ENCODE measurements at places on chromosomes 12 and 14.

DNA sequence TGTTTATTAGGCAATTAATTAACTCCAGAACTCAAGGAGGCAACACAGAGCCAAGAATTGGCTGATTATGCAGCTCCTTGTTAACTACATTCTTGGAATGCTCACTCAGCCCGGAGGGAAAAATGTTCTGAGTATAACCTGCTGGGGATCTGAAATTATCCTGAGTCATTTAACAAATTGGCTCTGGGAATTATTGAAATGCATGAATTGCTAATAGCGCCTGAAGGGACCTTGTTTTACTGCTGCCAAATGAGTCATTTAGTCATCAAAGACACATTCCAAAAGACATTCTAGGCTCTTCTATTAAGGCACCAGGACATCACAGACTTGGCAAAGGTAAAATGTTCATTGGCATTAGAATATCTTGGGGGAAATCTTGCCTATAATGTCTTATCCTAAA is 13.0 kb downstream of the TMEM52B start:
- peak; percentile 87 for DNase-seq

DNA sequence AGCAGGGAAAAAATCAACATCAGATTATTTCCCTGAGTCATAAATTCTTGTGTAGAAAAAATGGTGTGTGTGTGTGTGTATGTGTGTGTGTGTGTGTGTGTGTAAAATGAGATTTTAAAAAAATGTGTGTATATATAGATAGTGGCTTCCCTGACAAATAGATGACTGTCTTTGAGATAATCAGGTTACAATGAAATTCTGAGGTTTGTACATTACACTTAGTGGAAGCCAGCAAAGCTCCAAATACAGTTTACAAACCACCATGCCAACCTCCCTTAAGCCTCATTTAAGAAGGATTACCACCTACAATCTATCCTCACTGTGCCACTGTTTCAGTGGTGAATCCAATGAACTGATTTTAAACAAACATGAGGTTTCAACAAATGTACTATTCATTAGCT is 93.8 kb downstream of the MED13L start:
- DNase-seq, result no peak

- no peak for DNase-seq
Observed at GRCh38 chr12:15679151-15679550, 110.0 kb downstream of the EPS8 start.

- DNase-seq, result no peak
Observed at GRCh38 chr12:77553976-77554619, 276.6 kb upstream of the NAV3 start.

DNA sequence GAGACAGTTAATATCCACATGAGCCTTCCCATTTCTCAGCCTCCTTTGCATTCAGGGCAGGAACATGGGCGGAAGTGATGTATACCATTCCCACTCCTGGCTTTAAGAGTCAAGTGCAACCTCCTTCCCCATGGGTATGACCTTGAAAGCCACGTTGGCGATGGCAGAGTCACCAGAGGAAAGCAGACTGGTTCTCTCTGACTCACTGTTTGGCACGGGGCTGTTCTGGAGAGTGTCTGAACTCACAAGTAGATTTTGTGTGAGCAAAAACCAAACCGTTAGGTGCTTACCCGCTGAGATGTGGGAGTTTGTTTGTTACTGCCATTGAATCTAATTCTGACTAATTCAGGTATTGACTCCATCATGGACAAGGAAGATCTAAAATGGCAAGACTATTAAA is 36.7 kb upstream of the PZP start:
- peak; percentile 85 for DNase-seq

GRCh38 chr14:92647797-92648279 is 100.6 kb downstream of the LGMN start:
- DNase-seq, result no peak

DNA sequence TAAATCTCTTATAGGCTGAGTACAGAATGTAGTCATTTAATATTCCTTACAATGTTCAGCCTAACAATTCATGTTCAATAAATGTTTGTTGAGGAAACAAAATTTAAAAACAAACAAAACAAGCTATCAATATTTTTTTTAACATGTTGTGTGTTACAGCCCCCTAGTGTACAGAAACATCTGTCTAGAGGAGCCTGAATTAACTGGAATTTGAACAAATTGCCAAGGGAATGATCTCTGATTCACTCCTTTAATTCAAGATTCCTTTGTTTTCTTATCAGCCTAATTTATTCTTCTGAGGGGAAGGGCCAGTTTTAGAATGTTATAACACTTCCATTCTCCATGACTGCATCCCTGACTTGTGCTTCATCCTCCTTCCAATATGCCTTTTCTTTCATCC is 127.2 kb downstream of the CMAS start:
- peak; percentile 24 for DNase-seq

GRCh38 chr12:68406134-68406576 is 74.0 kb upstream of the MDM1 start:
- peak; percentile 67 for DNase-seq

GRCh38 chr14:104292084-104292970 is 153.9 kb downstream of the KIF26A start:
- DNase-seq, result no peak

DNA sequence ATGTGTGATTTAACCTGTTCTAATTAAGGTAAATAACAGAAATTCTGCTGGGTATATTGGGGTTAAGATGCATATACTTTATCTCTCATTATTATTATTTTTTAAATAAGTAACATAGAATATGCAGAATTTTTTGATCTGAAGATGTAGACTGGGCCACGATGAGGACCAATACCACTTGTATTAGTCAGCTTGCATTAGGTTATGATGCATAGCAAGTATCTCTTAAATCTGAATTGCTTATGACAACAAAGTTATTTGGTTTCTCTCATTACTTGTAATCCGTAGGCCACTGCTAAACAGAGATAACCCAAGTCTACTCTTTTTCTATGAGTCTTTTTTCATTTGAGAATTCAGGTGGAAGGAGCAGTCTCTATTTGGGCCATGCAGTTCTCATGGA is 145.5 kb upstream of the NOVA1 start:
- DNase-seq, result no peak

GRCh38 chr12:89960011-89960507 is 251.4 kb upstream of the ATP2B1 start:
- DNase-seq, result peak; percentile 95

DNA sequence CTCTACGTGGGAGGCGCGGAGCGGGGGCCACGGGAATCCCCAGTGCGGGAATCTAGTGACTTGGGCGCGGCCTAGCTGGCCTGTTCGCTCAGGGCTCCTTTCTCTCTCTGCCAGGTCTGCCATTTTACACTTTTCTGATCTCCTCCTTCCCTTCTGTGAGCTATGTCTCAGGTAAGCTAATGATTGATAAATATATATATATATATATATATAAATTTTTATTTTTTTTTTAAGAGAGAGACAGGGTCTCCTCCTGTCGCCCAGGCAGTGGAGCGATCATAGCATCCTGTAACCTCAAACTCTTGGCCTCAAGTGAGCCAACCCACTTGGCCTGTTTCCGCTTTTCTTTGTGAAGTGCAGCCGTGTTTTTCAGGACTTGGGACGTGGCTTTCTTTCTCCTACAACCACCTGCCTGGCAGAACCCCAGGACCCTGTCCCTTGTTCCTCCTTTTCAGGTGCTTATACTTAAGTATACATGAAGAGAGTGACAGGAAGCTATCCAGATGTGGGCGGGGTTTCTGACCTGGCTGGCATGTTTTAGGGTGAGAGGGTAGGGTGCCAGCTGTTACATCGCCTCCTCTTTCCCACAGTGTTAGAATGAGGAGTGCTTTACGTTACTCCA is 547 bp downstream of the ZNF140 start:
- no peak for DNase-seq

DNA sequence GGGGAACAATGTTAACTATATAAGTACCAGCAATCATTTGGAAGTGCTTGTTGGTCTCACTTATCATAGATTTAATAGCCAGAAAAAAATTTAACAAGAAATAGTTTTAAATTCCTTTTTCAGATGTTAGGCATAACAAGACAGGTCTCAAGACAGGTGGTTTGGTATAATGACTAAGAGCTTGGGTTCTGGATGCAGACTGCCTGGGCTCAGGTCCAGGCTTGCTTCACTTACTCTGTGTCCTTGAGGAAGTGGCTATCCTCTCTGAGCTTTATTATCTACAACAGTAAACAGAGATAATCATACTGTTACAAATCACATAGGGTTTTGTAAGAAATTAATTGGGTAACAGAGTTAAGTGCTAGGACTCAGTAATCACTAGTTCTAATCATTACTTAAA is 338.0 kb upstream of the FLRT2 start:
- peak; percentile 77 for DNase-seq

GRCh38 chr12:3617565-3617964 is 126.6 kb downstream of the PRMT8 start:
- DNase-seq, result no peak

- peak; percentile 16 for DNase-seq
Observed at GRCh38 chr14:68349900-68350629, 442.8 kb downstream of the ZFP36L1 start.

DNA sequence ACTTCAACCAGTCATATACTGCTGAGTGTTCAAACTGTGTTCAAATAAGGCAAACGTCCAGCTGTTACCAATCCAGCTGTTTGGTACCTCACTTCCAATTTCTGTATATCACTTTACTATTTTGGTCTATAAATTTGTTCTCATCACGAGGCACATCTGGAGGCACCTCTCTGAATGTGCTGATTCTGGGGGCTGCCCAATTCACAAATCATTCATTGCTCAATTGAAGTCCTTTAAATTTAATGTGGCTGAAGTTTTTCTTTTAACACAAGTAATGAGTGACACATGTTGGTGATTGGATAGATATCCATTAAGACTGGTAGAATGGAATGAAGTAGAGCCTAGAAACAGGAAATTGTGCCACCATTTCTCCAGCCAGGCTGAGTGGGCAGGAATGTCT is 617.0 kb upstream of the TMEM132C start:
- no peak for DNase-seq

GRCh38 chr14:99063620-99064225 is 208.3 kb downstream of the BCL11B start:
- DNase-seq, result no peak

DNA sequence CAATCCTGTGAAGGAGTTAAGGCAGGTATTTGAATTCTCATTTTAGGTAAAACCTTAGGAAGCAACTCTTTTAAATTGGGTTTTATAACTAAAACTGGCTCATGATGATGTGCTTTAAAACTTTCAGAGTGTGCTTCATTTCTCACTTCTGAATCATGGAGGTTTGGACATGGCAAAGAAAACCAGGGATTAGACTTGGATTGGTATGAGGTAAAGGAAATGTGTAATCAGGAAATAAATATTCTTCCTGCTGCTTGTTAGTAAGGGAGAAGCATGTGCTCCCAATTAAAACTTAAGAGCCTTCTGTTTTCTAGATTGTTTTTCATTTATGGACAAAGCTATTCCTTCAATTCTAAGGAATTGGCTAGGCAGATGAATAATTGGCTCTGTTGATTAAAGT is 57.4 kb downstream of the FBXO33 start:
- DNase-seq, result peak; percentile 64

DNA sequence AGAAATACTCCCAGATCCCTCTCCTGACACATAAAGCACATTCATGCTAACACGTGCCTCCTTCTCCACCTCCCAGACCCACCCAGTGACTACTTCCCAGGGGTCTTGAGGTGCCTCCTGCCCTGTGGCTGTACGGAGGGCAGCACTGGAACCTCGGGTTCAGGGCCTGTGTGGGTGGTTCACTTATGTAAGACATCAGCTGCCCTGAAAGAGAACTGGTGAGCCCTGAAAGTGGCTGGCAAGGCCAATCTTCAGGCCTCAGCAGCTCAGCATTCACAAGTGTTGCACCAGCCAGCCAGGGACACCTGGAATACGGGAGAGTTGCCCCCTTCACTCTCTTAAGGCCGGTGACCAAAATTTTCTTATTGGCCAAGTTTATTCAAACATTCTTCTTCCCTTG is 38.9 kb upstream of the NTF3 start:
- DNase-seq, result no peak

DNA sequence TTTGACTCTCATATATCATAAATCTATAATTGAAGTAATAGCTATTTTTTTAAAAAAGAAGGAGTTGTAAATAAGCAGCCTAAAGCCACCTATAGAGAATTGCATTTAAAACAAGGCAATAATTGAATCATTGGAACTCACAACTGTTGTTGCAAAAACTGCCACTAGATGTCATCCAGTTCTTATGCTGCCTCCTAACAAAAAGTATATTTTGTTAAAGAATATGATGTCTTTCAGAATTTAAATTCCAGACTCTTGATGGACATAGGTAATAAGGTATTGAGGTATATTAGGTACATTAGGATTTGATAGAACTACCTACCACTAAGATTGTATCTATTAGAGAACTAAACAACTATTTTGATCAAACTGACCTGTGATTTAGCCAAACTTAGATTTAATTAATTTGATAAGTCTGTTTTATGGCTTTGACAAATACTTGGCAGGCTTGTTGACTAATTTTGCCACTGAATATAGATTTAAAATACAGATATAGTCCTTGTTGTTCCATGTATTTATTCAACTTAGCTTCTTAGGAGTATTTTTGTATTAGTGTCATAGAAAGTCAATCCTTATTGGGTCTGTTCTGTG is 401.4 kb downstream of the RPL10L start:
- peak; percentile 38 for DNase-seq

GRCh38 chr14:104925855-104926609 is 1.4 kb downstream of the PLD4 start:
- no peak for DNase-seq

- no peak for DNase-seq
Observed at GRCh38 chr12:111398530-111398929, 7.2 kb upstream of the SH2B3 start.

- DNase-seq, result no peak
Observed at GRCh38 chr14:105894125-105894977, 368.0 kb downstream of the TMEM121 start.

DNA sequence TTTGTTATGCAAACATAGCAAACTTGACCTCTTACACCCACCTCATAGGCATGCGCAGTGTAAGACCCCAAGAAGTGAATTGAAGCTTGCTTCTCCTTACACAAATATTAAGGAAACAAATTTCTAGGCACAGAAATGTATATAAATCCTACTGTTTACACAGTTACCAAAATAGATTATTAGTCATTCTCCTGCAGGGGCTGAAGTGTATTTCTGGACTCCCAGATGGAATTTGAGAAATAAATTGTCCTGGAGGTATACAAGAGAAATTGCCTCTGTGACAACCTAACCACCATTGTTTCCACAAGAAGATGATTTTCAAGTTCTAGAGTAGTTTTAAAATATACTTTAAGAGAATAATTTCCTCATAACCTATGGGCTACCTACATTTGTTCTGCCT is 656.0 kb upstream of the MDGA2 start:
- peak; percentile 5 for DNase-seq

DNA sequence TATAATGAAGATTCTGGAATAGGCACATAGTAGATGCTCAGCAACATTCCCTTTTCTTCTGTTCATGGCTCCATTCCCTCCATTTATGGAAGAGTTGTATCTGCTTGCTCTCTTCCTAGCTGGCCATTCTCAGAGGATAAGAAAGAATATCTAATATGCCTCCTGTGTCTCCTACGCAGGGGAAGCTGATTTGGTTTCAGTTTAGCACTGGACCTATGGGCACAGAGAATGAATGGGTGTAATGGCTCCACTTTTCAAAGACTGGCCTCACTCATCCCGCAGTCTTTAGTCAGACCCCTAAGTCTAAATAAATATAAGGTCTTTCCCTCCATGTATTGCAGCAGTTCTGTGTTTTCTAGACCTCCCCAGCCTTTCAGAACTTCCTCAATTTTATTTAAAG is 2.0 kb downstream of the PKP2 start:
- no peak for DNase-seq

GRCh38 chr12:39173726-39174125 is 268.3 kb upstream of the CPNE8 start:
- DNase-seq, result no peak

GRCh38 chr14:64910847-64911495 is 3.3 kb upstream of the CHURC1 start:
- DNase-seq, result peak; percentile 52

GRCh38 chr12:10701131-10701681 is 21.9 kb downstream of the YBX3 start:
- no peak for DNase-seq

Measured in epithelial cell of esophagus (primary cell).